ENCODE measurements at places on chromosomes 4 and X. TPM values are rescaled to one million over a fixed set of nuclear protein-coding genes. Genes with fewer than 3 reads are reported as not detected.

GRCh38 chr4:53591372-53591892 is at the start of gene LNX1:
Gene LNX1, minus strand, starts transcription at chr4:53591486. Its CDS starts 17,484 bp downstream, at chr4:53574002.
- DNase-seq = peak; percentile 95

DNA sequence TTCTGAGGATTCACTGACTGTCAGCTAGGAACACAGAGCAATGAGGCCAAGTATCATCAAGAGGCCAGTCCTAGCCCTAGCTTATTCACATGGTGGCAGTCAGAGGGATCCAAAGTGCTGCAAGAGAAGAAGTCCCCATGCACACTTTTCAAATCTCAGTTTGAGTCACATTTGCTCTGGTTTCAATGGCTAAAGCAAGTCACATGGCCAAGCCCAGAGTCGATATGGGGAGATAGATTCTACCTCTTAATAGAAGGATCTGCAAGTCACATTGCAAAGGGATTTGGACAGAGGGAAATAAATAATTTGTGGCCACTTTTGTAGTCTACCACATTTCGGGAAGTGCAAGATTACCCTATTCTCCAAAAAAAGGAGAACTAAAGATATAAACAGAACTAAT is 3.7 kb upstream of the LCORL start:
- DNase-seq = no peak

- DNase-seq = no peak
Measured at GRCh38 chrX:145735036-145735435, 82.6 kb upstream of the SLITRK2 start.

The HERC5 gene
- total RNA-seq = 12.4 TPM

The TLR7 gene
- total RNA-seq = not detected
